ENCODE measurements at places on chromosomes 2 and 18.

DNA sequence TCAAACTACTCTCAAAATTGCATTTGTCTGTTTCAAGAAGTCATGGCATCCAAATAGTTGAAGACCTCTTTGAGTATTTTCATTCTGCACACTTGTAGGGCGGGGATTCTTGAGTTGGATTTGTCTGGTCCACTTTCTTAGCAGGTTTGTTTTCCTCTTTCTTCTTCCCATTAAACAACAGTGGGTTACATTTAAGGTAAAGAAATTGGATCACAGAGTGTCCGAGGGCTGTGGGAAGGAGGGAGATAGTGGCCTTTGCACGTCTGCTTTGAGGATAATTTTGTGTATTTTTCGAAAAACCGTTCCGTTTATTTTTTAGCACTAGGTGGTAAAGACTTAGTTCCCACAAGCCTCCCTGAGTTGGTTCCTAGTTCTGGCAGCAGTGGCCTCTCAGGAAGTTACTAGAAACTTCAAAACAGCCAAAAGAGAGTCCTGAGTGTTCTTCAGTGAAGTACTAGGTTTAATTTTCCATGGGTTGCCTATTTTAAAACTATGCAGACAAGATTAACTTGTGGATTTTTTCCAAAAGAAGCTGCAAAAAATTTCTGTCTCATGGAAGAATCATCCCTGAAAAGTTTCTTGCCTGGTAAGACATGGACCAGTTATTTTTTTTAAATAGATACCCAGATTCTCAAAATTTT lies 107.9 kb downstream of the CDC42EP3 start:
- DNase-seq = no peak

- no peak for DNase-seq
Observed at GRCh38 chr2:46074501-46074900, 222.7 kb upstream of the EPAS1 start.

- DNase-seq = no peak
Observed at GRCh38 chr18:44518091-44518615, 162.5 kb upstream of the SETBP1 start.

DNA sequence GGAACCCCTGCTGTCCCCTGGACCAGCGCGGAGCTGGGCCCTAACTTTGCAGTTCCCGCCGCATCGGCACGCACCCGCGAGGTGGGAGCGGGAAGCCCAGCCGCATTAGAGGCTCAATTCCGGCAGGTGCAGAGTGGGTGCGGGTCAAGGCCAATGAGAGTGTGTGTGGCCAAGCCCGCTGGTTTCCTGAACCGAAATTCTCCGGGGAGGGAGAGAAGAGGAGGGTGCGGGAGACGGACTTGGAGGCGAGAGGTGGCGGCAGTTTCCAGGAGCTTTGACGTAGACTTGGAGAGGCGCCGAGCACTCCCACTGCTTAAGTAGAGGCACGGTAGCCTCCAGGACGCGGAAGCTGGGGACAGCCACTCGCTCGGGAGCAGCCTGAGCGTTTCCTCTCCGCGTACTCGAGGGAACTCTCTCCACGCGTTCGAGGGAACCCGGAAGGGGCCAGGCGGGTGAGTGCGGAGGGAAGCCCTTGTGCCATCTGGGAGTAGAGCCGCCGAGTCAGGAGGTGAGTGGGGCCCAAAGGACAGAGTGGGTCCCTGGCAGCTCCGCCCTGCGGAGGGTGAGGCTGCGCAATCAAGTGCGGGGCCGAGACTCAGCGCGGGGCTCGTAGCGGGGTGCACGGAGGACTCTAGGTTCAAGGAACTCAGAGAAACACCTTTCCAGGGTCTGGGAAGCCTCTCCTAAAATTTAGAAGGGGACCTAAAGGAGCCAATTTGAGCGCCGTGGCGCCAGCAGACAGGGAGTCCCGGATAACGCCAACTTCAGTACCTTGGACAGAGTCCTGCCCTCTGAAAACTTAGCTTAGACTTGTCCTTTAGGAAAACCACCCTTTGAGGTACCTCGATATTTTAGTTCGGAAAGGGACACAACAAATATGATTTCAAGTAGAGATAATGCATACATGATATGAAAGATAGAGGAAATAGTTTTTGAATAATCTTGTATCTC lies at the start of gene FAM237A:
FAM237A (plus strand) TSS at position 413 of the 951 bp plus-strand sequence. CDS start 1,750 bp downstream, outside the sequence.
- no peak for DNase-seq

DNA sequence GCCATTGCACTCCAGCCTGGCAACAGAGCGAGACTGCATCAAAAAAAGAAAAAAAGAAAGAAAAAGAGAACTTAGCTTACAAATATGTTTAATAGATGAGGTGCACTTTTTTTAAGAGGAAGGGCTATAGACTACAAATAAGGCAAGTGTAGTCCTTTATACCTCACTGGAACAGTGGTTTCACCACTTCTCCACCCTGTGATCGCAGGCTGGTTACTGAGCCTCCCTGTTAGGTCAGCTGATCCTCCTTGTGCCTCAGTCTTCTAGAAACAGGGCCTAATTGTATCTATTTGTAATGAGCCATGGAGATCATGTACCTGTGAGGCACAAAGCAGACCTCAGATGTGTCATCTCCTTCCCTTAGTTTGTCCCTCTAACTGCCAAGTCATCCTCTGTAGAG lies 4.5 kb downstream of the CXCR2 start:
- no peak for DNase-seq

DNA sequence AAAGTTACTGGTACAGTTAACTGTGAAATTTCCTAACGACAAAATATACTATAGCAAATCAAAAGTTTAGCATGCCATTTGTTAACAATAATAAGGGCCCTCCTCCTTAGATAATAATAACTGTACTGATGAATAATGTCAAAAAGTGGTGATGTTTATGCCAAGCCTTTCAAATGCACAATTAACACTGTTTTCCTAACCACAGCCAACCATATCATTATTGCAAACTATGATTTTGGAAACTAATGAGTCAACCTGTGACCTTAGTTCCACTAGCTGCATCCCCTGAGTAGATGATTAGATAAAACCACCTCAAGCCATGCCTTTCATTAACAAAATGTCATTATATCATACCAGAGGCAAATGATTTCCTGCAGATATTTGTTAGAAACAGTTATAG lies 25.1 kb upstream of the GPR75 start:
- DNase-seq = no peak

- no peak for DNase-seq
Observed at GRCh38 chr2:142286618-142287017, 155.8 kb upstream of the LRP1B start.

DNA sequence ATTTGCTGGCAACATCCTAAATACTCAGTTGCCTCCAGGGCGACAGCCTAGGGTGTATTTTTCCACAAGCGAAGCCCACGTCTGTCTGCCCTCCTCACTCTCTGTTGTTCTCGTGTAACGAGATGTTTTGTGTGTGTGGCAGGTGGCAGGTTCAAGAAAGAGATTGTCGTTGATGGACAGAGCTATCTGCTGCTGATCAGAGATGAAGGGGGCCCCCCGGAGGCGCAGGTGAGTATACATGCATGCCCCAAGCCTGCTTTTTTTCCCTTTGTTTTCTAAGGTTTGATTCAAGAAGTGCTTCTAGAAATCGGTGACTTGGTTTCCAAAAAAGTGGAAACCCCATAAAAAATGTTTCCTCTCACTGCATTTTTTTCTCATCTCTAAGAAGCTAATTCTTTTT lies 247.0 kb downstream of the AGAP1 start:
- no peak for DNase-seq

DNA sequence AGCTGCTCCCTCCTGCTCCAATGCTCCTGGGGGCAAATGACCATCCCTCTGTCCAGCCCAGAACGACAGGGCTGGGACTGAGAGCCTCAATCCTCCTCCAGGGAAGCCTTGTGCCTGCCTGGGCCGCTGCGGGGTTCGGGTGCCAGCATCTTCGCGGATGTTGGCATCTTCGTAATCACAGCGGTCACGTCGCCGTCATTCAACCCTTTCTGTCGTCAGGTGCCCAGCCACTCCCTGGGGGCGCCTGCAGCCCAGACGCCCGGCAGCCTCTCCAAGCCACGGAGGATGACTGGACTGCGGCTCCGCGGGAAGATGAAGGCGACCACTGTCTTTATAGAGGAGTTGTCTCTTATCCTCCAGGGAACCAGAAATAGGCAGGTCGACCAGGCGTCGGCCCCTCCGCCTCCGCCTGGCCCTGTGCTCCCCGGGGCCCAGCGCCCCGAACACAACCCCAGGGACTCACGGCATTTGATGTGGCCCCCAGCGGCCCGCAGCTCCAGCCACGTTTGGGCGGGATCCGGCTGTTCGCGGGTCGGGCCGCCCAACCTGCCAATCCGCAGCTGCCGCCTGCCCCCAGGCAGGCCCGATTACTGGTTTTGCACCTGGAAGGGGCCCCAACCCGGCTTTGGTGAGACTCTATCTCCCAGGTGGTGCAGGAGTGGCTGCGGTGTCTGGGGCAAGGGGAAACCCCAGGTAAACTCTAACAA lies 113.9 kb downstream of the THNSL2 start:
- DNase-seq = no peak

GRCh38 chr2:1800716-1801388 lies 56.5 kb upstream of the PXDN start:
- no peak for DNase-seq

DNA sequence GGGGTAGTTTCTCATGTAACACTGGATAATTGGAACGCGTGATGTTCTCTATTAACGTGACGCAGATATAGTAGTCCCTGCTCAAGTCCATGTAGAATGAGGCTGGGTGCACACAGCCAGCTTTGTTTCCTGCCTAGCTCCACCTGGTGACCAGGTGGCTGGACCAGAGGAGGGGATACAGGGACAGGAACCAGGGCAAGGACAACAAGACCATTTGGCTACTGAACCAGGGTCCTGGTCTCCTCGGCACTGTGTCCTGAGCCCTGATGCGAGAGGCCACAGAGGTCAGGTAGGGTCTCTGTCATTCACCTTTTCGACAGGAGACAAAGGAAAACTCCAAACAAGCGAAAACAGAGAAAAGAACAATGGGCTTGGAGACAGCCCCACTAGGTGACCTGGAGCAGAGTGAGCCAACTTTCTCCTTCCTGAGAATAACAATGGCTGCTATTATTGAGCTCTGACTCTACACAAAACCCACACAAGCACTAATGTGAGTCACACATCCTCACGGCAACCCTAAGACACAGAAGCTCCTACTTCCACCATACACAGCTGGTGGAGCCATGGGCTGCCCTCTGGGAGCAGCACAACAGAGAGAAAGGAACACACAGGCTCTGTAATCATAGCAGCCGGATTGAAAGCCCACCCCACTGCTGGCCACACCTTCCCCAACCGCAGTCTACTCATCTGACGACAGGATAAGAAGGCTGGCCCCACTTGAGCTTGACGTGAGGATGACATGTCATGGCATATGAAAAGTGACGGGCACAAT lies 67.3 kb upstream of the TEX51 start:
- no peak for DNase-seq

- DNase-seq = no peak
Observed at GRCh38 chr2:119435953-119436297, 4.3 kb downstream of the TMEM37 start.

- DNase-seq = no peak
Observed at GRCh38 chr2:207253666-207254345, 88.1 kb upstream of the KLF7 start.
